ENCODE measurements at places on chromosomes 2 and 18. TPM values are rescaled to one million over a fixed set of nuclear protein-coding genes. Genes with fewer than 3 reads are reported as not detected.
A peak's percentile ranks its signal among the peaks of the same experiment; 100 is the strongest.

Gene RNU2-63P
- not detected for total RNA-seq

GRCh38 chr2:101515477-101515876, 40.6 kb upstream of the RFX8 start:
- DNase-seq: peak; percentile 31

Gene TCF23
- not detected for total RNA-seq

Gene LRRC30
- not detected for total RNA-seq

DNA sequence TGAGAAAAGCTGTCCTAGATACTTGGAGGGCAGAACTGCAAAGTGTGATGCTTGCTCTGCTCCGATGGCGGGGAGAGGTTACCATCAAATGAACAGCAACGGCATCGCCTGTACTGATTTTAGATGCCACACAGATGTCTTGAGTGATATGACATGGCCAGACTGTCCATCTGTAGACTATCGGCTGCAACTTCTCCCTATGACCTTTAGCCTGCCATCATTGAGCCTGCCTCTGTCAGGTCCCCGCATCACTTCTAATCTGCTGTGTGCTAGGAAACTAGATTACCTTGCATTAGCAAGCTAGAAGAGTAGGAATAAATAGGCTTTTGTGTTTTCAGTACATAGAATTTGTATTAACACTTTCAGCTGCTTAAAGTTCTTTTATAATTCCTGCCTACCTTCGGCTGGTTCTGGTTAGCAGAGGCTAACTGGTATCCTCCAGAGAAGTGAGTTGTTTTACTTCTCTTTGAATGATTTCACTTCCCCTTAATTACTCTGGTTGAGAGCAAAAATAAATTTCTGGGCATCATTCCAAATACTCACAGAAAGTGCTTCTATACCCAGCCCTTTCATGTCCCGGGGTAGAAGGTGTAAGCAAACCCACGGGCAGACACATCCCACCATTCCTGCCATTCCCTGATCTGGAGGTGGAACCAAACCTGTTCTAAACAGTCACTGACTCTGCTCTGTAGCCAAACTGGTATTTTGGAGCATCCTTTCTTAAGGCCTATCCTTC, 24.0 kb downstream of the GAREM2 start:
- no peak for DNase-seq

GRCh38 chr2:54665436-54665856, 58.0 kb upstream of the EML6 start:
- DNase-seq: peak; percentile 40

DNA sequence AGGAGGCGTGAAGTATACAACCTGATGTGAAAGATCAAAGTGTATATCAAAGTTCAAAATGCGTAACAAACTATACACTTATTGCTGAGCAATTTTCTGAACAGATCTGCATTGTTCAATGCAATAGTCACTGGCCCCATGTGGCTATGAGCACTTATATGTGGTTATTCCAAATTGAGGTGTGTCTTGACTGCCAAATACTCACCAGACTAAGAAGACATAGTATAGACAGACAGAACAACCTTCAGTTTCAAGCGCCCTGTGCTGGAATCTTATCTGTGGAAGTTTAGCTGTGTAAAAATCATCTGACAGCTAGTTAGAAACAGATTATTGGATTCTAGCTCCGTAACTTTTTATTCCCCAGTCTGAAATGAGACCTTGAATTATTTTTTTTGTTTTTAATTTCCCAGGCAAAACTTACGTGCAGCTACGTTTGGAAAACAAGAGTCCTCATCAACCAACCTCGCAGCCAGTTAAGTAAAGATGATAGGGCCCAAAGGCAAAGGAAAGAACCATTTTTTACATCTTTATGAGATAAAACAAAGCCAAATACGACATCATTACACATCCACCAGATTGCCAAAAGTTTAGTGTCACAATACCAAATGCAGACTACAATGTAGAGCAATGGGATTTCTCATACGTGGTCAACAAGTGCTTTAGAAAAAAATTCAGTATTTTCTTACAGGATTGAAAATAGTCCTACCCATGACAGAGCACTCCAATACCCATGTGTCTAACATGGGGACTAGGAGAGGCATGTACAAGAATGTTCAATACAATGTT, 37.2 kb downstream of the MBOAT2 start:
- no peak for DNase-seq

- peak; percentile 25 for DNase-seq
Measured at GRCh38 chr2:235116885-235117492, 165.2 kb downstream of the SH3BP4 start.

Gene UGT1A7
- not detected for total RNA-seq

- no peak for DNase-seq
Measured at GRCh38 chr18:33960417-33960816, 264.3 kb downstream of the NOL4 start.

GRCh38 chr18:29874519-29875098, 1167.9 kb downstream of the DSC3 start:
- DNase-seq: no peak

DNA sequence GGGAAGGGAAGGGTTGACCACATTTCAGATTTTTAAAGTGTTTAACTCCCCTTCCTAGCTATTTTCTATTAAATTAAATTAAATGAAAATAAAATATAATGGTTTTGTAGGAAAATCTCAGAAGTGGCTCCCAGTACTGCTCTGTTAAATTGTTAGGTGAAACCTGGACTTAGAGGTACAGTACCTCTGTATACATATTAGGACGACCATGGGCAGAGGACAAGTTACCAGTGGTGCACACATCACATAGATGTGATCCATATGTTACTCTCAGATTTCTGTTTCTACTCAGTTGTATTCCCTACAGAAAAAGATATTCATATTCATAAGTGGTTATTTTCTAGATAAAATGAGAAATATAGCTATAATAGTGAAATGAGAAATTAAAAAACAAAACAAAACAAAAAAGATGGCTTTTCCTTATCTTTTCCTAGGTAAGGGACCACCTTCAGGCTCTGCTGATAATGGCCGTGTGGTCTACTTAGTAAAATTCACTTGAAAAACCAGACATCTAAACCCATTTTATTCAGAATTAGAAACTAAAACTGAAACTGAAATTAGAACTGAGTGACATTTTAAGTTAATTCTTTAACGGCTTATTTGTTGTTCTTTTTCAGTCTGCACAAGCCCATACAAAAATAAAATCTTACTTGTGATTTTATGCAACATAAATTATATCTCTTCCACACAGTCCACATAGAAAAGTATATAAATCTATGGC, 832.5 kb upstream of the CHAC2 start:
- DNase-seq: no peak

DNA sequence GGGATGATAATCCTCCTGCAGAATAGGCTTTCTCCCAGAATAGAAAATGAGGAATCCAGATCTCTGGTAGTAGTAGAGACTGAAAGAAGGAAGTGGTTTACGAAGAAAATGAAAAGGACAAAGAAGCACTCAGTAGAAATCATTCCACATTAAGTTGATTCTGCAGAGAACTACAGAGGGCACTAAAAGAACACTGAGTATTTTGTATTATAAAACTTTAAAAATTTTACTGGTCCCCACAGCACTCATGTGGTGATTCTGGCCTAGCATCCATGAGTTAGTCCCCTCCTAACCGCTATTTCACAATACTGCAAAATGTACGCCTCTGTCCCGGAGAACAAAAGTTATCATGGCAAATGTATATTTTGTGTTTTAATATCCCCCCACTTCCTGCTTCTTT, 42.9 kb upstream of the SLC35F5 start:
- DNase-seq: no peak

- no peak for DNase-seq
Measured at GRCh38 chr18:44945888-44946401, 265.3 kb downstream of the SETBP1 start.

GRCh38 chr2:106130251-106130998, 63.7 kb downstream of the UXS1 start:
- DNase-seq: no peak

- DNase-seq: no peak
Measured at GRCh38 chr2:189618197-189618596, 37.6 kb upstream of the SLC40A1 start.

- DNase-seq: no peak
Measured at GRCh38 chr2:29583548-29584156, 337.7 kb downstream of the ALK start.

GRCh38 chr2:207816546-207816945, 46.8 kb upstream of the FZD5 start:
- no peak for DNase-seq

Gene CNDP1
- total RNA-seq: not detected

Gene PDCD1
- under 0.01 TPM for total RNA-seq

DNA sequence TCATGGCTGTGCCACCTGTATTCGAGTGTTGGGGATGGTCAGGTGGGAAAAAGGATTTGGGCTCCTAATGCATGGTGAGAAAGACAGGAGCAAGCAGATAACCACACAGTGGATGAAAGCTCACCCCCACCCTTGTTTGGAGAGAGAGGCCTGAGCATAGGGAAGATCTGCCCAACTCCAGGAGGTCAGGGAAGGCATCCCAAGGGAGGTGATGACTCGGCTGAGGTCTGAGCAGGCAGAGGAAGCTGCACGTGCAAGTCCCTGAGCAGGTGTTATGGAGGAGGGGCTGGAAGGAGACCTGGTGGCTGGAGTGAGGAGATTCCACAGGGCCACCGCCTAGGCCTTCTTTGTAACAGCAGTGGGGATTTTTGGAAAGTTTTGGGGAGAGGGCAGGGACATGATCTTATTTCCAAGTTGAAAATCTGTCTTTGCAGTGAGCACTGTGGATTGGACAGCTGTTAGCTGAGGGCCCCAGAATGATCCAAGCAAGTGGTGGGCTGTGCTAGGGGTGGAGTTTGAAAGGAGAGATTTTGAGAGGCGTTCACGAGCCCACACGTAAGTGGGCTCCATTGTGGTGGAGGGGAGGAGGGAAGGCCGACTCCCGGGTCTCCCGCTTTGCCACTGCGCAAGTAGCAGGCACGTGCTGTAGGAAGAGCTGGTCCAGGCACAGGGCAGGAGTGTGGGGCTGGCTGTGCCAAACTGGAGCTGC, 228.5 kb downstream of the GLI2 start:
- no peak for DNase-seq

DNA sequence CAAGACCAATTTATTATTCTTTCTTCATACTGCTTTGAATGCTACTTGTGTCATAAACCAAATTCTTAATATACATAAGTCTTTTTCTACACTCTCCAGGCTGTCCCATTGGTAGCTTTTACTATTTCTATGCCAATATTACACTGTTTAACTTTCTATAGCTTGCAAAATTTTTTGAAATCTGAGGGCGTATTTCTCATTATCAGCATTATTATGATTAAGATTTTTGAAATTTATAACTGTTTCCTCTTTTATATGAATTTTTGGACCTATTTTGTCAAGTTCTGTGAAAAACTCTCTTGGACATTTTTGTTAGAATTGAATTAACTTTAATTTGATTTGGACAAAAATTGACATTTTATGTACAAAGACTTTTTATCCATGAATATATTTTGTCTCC, 98.6 kb downstream of the GFPT1 start:
- DNase-seq: no peak

Gene OTOF
- 20.7 TPM for total RNA-seq

- no peak for DNase-seq
Measured at GRCh38 chr18:38038242-38038641, 472.6 kb upstream of the CELF4 start.

Gene NYAP2
- not detected for total RNA-seq

GRCh38 chr2:70115646-70116442, 28.6 kb downstream of the PCBP1 start:
- DNase-seq: no peak

Gene CSRNP3
- 0.13 TPM for total RNA-seq

DNA sequence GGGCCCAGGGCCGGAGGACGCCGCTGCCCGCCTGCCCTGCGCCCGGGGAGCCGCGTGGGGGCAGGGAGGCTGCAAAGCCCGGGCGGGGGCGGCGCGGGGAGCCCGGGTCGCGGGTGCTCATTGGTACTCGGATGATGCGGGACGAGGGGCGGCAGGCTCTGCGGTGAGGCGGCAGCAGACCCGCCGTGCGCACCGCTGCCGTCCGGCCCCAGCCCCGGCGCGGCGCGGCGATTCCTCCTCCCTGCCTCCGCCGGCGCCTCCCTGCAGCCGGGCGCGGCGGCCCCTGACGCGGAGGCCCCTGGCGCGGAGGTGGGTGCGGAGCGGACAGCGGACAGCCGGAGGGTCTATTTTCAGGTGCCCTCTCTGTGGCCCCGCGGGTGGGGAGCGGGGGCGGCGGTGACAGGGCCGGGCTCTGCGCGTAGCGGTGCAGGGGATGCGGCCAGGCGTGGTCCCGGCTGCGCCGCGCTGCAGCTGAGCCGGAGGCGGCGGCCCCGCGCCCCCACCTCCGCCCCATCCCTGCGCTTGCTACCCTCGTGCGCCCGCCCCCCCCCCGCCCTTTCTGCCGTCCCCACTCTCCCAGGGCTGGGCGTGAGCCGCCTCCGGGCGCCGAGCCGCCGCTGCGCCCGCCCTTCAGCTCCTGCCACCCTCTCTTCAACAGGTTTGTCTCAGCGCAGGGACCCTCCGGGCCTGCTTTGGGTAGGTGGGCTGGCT, 640 bp downstream of the SPTBN1 start:
- no peak for DNase-seq

Gene CCDC148
- 0.13 TPM for total RNA-seq

Gene PMS1
- 14.7 TPM for total RNA-seq

DNA sequence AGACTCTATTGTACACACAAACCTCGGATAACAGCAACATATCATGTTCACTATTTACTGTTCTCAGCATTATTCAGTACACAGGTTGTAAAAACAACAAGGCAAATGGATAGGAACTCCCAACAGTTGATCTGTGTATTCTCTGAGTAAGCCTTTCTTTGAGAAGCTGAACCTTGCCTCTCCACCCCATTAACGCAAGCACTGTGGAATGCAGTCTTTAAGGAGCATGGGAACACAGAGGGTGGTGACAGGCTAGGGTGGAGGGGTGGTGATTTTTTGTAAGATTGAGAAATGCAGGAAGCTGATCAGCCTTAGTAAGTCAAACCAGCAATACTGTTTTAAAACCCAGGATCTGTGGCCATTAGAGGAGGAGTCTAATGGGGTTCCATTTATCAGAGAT, 19.6 kb upstream of the SERPINB11 start:
- no peak for DNase-seq

- DNase-seq: no peak
Measured at GRCh38 chr2:15158532-15158931, 402.6 kb downstream of the NBAS start.

GRCh38 chr18:3839581-3839981, 389.6 kb downstream of the TGIF1 start:
- DNase-seq: no peak
